Effector CD4-positive, alpha-beta T cell (primary cell): ENCODE measurements at places on chromosomes 12 and 14.

DNA sequence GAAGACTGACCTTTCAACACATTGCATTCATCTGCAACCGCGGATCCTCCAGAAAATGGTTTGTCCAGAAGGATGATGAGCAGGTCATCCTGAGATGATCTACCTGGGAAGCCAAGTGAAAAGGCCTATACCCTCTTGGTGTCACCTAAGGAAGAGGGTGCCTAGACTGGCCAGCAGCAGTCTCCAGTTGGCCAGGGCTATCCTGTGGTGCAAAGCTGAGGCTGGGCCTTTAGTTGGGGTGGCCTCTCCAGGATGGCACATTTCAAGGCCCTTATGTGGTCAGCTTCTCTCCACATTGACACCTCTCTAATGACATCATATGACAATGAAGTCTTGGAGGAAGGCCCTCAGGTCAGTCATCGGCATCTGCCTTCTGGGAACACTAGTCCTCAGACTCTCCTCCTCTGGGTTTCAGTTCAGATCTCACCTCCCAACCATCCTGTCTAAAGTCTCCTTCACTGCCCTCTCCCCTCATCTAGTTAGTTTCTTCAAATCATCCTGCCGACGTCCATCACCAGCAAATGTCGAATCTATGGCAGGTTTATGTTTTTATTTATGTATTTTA lies 3.3 kb upstream of the SLC22A17 start:
- DNase-seq = no peak

DNA sequence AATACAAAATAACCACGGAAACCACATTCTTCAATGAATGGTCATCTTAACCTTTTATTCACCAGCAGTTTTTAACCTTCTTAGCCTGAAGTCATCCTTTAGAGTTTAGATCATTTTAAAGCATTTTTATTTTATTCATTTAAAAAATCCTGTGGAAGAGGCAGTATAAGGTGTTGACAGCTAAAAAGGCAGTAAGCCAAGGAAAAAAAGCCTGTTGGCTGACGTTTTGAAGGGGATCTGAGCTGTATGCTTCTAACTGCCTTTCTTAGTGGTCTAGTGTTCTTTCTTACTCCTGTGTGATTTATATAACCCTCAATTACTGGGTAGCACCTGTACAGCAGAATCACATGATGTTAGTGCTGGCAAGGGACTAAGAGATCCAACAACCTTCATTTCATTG lies 438.3 kb upstream of the SEL1L start:
- no peak for DNase-seq

- DNase-seq = no peak
These were observed 53.1 kb upstream of the CCDC175 start for GRCh38 chr14:59629444-59630287.

DNA sequence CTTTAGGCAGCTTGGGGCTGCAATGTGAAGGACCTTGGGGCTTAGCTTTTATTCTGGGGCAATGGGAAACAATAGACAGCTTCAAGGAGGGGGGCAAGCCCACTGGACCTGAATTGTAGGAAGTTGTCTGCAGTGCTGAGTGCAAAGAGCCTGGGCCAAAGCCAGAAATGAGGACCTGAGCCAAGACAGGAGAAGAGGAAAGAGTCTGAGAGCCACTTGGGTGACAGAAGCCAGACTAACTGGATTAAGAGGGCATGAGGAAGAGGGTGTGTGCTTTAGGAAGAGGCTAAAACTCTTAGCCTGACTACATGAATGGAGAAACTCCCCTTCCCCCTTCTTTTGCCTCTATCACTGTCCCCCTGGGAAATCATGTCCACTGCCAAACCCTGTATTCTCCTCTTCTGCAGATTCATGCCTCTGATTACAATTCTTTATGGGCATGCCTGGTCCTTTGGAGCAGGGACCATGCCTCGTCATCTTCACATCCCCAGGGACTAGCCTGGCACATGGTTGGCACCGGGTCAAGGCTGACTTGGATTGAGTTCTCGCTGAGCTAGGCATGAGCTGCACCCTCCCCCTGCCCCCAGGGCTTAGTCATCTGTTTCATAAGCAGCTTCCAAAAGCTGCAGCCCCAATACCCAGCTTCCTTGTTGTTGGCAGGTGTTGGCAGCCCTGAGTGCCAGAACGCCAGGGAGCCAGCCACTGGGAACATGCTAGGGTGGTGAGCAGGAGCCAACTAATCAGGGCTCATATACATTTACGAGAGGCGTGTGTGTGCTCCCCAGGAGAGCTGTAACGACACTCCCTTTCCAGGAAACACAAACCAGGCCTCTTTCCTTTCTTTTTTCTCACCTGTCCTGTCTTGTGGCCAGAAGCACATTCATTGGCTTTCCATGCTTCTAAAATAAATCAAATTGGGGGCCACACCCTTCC lies 27.7 kb upstream of the JDP2 start:
- no peak for DNase-seq

GRCh38 chr12:108657130-108657745 lies 23.5 kb upstream of the SELPLG start:
- DNase-seq = no peak

DNA sequence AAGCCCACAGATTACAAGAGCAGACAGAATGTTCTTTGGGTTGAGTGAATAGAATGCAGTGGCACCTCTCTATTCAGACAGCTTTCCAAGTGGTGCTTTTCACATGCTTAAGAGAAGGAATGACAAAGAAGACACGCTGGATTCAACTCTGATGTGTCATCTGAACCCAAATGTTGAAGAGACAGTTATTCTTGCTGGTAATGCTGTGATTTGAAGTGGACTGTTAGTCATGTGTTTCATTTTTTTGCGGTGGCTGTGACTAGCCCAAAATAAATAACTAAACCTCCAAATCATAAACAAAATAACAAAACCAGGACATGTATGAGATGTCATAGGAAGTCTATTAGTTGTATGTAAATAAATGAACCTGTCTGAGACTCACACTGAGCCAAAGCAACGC lies 391.8 kb upstream of the PRICKLE1 start:
- DNase-seq = no peak

GRCh38 chr12:132477017-132477702 lies 12.8 kb upstream of the FBRSL1 start:
- no peak for DNase-seq
